ENCODE measurements at places on chromosomes 16 and 17.

DNA sequence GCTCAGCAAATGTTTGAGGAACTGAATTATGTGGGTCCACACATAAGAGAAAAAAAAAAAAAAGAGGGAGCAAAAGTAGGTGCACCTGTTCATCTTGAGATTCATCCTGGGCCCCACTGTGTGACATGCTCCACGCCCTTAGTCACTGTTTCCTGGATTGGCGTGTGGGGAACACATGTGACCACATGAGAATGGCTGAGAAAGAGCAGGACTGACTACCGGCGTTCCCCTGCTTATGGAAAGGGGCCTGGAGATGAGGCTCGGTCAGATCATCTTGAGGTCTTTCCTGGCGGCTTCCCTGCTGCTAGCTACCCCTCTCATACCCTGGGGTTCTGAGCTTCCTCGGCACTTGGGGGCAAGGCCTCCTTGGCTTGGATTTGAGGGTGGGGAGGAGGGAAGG, 3.9 kb downstream of the DEXI start:
- no peak for DNase-seq

GRCh38 chr17:69654981-69655855, 240.7 kb downstream of the MAP2K6 start:
- DNase-seq = no peak

GRCh38 chr16:89048090-89048725, 45.4 kb upstream of the ACSF3 start:
- DNase-seq = no peak

- DNase-seq = peak; percentile 39
Measured at GRCh38 chr17:39225959-39226683, 376 bp upstream of the STAC2 start.

DNA sequence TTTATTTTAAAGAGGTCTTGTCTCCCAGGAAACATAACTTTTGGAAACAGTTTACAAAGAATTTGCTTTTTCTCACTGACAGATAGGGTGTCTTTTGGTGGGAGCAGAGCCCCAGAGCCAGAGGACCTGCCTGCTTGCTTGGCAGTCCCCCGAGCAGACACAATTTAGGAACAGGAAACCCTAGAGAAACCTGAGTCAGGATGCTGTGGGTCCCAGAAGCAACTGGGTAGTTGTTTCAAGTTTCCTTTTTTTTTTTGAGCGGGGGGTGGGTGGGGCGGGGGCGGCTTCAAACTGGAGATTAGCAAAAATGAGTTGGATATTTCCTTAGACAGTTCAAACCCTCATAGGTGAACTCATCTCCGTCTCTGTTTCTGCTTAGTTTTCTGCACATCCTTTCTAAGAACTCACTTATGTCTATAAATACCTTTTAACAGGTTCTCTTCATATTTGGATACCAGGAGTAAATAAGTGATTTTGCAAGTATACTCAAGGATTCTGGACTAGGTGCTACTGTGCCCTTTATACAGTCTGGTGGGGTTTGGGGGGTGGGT, 135.1 kb downstream of the PRKCA start:
- no peak for DNase-seq

DNA sequence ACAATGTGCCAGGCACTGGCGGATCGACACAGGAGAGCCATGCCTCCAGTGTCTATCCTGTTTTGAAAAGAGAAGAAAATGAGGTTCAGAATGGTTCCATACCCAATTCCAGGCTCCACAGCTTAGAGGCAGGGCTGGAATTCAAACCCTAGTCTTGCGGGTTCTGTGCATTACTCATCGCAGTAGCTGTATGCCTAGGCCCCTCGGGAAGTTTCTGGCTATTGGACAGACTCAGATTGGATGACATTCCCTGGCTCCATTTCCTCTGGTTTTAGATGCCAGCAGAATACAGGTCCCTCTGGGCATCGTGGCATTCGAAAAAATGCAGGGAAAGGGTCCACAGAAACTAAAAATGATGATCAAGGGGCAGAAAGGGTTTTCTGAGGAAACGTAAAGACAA, 184.7 kb downstream of the COPRS start:
- DNase-seq = no peak

GRCh38 chr17:6254036-6254435, 180.9 kb downstream of the AIPL1 start:
- no peak for DNase-seq

- no peak for DNase-seq
Measured at GRCh38 chr16:78932355-78932943, 668.1 kb downstream of the MAF start.

GRCh38 chr17:16027708-16028584, 28.3 kb downstream of the TTC19 start:
- DNase-seq = no peak

DNA sequence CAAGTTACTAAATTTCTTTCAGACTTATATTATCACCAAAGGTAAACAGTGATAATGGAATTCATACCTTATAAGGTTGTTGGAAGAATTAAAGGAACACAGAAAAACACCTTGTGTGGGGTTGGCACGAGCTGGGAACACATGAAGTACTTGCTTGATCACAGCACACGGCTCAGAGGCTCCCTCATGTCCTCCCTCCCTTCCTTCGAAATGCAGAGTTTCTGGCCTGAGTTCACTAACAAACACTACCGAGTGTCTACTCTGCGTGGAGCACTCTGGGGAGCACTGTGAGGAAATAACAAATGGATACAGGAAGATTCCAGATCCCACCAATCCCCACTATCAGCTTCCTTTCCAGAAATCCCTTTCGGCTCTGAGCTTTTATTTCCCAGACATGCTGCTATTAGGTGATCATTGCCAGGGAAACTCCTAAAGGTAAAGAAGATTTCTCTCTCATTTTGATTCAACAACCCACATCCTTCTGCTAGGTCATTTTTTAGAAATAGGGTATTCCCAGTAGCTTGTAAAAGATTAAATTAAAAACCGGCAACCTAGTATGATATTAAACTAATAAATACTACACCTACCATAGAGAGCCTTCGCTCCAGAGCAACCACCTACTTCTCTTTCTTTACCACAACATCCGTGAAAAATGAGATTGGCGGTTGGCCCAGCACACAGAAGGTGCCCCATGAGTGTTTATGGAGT, 6.1 kb upstream of the HNF1B start:
- no peak for DNase-seq

GRCh38 chr16:81707411-81708265, 71.5 kb upstream of the PLCG2 start:
- peak; percentile 83 for DNase-seq

GRCh38 chr16:69324585-69325253, 5.7 kb downstream of the PDF start:
- DNase-seq = no peak

- no peak for DNase-seq
Measured at GRCh38 chr17:46106966-46107644, 86.1 kb downstream of the KANSL1 start.

DNA sequence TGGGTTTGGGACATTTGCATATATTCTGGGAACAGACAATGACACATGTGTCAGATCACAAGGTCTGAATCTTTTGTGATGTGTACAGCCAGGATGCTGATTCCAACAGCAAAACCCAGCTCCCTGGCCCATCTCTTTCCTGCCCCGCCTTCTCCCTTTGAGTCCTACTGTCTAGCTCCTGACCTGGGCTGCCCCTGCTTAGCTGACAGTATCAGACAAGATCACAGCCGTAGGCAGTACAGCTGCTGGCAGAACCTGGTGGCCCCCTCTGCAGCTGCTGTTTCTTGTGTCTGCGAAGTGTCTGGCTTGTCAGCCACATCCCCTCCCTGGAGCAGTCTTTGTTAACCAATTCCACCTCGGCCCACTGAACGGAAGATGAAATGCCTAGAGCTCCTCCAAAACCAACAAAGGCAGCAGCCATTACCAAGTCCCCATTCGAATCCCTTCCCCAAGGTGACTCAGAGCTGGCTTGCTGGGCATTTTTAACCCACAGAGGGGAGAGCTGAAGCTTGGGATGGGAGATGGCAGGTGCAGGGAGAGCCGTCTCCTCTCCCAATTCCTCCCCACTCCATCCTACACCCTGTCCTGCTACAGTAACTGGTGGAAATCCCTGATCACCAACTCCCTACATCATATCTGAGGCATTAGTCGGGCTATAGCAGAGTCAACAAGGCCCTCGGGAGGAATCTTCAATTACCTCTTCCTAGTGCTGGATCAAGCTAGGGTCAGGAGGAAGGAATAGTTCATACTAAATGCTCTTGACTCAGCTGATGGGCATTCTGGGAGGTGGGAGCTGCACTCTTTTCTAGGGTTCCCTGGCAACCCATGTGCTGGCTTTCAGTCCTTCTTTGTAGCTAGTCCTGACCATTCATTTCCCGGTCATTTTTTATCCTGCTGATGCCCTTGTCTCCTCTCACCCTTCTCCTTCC, 5.8 kb downstream of the PIPOX start:
- no peak for DNase-seq

GRCh38 chr17:58328195-58329034, at the start of gene TSPOAP1:
Gene TSPOAP1 (minus strand): TSS chr17:58328795. CDS start chr17:58327920, 875 bp downstream.
- no peak for DNase-seq

Data from DMS 273 treated with DMSO at 0.1 percent for 48 hours (cell line).